ENCODE measurements at places on chromosomes 12 and 14. TPM values are rescaled to one million over a fixed set of nuclear protein-coding genes. Genes with fewer than 3 reads are reported as not detected.

The MYF5 gene
- not detected for total RNA-seq

The NGDN gene
- 66.0 TPM for total RNA-seq

The DIO2 gene
- 0.09 TPM for total RNA-seq

The NRXN3 gene
- 3.7 TPM for total RNA-seq

The PTHLH gene
- 0.57 TPM for total RNA-seq

The PLBD1 gene
- 9.5 TPM for total RNA-seq

The SLC25A29 gene
- 19.4 TPM for total RNA-seq

The RAPGEF3 gene
- total RNA-seq = 1.6 TPM

The NTF3 gene
- 0.61 TPM for total RNA-seq

The P2RX2 gene
- 0.66 TPM for total RNA-seq

The CLEC9A gene
- total RNA-seq = 16.2 TPM

The PMCH gene
- total RNA-seq = 0.47 TPM

The SSTR1 gene
- 0.09 TPM for total RNA-seq

The M6PR gene
- total RNA-seq = 166 TPM

The TTC9 gene
- total RNA-seq = 1.8 TPM

The PABPN1 gene
- total RNA-seq = 96.4 TPM

The LRIG3 gene
- 24.8 TPM for total RNA-seq

The B4GALNT3 gene
- 3.1 TPM for total RNA-seq

The TAS2R9 gene
- not detected for total RNA-seq

The CABP1 gene
- total RNA-seq = 0.24 TPM

The SMIM41 gene
- total RNA-seq = 0.42 TPM

The NOVA1 gene
- total RNA-seq = 0.94 TPM

The OR4E2 gene
- 0.09 TPM for total RNA-seq

The PTCSC3 gene
- total RNA-seq = not detected

The CLEC12A gene
- 2.9 TPM for total RNA-seq

The ALG10 gene
- total RNA-seq = 5.9 TPM

The CDKL1 gene
- total RNA-seq = 3.3 TPM

The TBX5 gene
- not detected for total RNA-seq

The VPS29 gene
- 87.9 TPM for total RNA-seq

The GPR68 gene
- total RNA-seq = 1.4 TPM

The KRT6C gene
- 0.28 TPM for total RNA-seq

The HOXC6 gene
- total RNA-seq = 0.14 TPM

The METTL3 gene
- 69.3 TPM for total RNA-seq

The CCDC177 gene
- total RNA-seq = 0.05 TPM

The GARIN6 gene
- total RNA-seq = not detected

The MYO1H gene
- under 0.01 TPM for total RNA-seq

The KRT5 gene
- total RNA-seq = 326 TPM

The DMAC2L gene
- 5.2 TPM for total RNA-seq

The APOF gene
- total RNA-seq = not detected

All from thymus (tissue), 14 donors.